PC-9 (cell line): ENCODE measurements at places on chromosomes 7 and 10. TPM values are rescaled to one million over a fixed set of nuclear protein-coding genes. Genes with fewer than 3 reads are reported as not detected.

DNA sequence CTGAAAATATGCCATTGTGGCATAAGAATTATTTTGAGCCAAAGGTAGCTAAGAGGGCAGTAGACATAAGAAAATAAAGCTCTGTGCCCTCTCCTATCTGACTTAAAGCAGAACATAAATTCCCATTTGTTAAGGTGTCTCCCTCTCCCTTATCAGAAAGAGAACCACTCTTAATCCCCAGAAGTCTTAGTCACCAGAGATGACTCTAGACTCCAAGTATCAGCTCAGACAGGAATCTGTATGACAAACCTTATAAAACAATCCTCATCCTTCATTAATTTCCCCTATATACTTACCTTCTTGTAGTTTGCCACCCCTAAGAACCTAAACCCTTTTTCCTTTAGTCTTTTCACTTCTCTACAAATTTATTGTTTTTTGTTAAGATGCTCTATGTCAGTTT, 21.8 kb upstream of the PIP4K2A start:
- DNase-seq: no peak

NDUFA5 gene
- total RNA-seq: 57.0 and 75.9 TPM in 2 replicates

PLEKHS1 gene
- total RNA-seq: 2.9 and 4.9 TPM in 2 replicates

DNA sequence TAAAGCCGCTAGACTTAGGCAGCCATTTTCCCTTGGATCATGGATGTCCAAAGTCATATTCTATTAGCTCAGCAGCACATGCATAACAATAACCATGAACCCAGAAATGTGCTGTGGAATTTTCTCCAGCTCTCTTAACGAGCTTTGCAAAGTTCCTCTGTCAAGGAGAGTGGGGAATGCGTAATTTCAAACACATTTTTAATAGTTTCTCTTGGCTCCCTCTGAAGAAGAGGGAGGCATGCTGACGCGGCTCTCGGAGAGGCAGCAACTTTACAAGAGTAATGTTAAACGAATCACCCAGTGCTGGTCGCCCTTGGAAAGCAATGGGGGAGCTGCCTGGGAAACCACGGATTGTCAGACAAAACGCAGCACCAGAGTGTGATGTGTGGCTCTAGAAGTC, 114.8 kb downstream of the RAB18 start:
- DNase-seq: no peak

TCF7L2 gene
- total RNA-seq: 9.9 and 14.8 TPM in 2 replicates

STEAP2 gene
- 10.1 and 10.4 TPM in 2 replicates for total RNA-seq

- DNase-seq: no peak
Measured at GRCh38 chr7:80039251-80039884, 95.3 kb upstream of the GNAI1 start.

DNA sequence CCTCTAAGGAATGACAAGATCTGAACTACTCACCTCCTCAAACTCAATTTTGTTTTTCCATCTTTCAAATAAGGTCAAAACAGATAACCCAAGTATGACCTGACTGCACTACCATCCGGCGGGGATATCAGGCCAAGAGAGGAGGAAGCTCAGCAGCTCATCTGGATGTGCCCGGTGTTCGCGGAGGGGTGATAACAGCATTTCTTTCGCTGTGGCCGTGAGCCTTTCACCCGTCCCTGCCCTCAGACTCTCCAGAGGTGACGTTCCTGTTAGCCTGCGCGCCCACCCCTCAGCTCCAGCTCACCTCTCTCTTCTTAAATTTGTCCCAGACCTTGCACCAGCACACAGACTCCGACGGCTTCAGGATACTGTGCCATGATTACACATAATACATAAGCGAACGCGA, 526 bp downstream of the ZNF248 start:
- no peak for DNase-seq

- DNase-seq: no peak
Measured at GRCh38 chr10:44951576-44952226, 7.9 kb upstream of the RASSF4 start.

DNA sequence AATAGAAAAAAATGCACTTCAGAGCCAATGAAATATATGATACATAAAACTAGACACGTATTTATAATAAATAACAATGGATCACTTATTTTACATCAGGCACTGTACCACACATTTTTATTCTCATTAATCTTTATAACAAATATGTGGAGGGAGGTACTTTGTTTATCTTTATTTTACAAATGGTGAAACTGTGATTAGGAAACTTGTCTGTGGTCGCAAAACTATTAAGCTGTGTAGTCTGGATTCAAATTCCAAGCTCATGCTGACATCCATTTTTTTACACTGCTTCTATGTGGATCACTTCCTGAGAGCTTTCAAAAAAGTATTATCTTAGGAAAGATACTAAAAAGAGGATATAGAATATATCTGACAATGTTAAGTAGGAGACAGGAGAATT, 978.6 kb downstream of the SORCS1 start:
- no peak for DNase-seq

RAPGEF5 gene
- total RNA-seq: 16.4 and 16.6 TPM in 2 replicates

- DNase-seq: no peak
Measured at GRCh38 chr7:37484426-37485073, 35.9 kb upstream of the ELMO1 start.

- DNase-seq: no peak
Measured at GRCh38 chr10:5381187-5381586, 16.4 kb downstream of the UCN3 start.
